ENCODE measurements at places on chromosomes 1 and 21.

DNA sequence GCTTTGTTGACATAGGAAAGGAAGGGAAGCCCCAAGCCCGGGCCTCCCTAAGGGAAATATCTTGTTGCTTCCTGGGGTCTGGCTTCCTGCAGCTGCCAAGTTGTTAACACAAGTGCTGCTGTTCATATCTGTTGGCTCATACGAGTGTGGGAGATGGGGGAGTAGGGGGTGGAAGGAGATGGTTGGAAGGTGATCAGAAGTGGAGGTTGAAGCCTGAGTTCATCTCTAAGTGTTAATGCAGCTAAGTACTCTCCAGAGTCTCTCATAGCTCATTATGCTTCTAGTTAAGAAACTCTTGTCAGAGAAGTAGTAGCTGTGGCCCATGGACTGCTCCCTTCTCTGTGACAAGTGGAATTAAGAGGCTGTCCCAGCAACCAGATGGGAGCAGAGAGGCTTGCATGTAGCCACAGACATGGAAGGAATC is 319.2 kb upstream of the SPAG17 start:
- no peak for DNase-seq

GRCh38 chr21:17501107-17502006 is 11.5 kb upstream of the CXADR start:
- no peak for DNase-seq

DNA sequence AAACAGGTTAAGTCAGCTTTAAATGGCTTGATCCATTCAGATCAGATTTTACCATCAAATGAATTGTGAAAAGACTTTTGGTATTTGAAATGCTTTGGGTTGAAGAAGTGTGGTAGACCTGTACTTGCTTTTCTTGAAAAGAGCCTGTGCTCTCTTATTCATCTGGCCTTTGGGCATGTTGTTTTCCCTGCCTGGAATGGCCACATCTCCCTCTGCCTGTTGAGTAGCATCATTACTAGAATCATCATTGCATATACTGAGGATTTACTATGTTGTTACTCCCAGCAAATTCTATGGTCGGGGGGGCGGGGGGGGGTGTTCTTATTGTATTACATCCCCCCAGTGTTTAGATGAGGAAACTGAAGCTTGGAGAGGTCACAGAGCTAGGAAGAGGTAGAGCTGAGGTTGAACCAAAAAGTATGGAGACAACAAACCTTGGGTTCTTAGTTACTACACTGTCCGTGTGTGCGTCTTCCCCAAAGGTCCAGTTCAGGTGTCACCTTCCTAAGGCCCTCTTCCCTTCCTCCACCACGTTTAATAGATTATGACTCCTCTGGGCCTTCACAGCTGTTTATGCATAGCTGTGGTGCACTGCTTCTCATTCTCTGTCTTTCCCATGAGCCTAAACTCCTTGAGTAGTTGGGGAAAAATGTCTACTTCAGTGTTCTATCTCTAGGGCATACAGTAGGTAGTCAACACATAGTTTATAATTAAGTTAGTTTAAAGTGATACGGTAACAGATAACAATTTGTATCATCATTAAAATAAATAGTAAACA is 246.4 kb upstream of the HOOK1 start:
- no peak for DNase-seq

GRCh38 chr1:74964508-74965102 is 169.6 kb upstream of the LHX8 start:
- DNase-seq = no peak

- DNase-seq = no peak
These were observed 356.3 kb upstream of the DPYD start for GRCh38 chr1:98277118-98277517.

DNA sequence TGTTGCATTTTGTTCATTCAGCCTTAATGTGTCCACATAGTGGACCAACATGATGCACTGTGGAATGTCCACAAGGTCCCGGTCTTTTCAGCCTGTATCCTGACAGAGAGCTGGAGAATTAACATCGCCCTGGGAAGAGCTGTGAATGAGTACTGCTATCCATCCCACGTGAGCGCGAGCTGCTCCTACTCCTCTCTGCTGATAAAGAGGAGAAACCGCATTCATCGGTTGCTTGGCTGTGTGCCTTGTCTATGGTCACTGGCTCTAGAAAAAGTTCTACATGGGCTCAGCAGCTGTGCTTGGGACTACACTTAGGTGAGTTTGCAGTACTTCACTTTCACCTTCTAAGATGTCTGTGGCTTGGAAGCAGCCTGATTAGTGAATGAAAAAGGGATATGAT is 31.1 kb upstream of the IGSF5 start:
- DNase-seq = no peak

DNA sequence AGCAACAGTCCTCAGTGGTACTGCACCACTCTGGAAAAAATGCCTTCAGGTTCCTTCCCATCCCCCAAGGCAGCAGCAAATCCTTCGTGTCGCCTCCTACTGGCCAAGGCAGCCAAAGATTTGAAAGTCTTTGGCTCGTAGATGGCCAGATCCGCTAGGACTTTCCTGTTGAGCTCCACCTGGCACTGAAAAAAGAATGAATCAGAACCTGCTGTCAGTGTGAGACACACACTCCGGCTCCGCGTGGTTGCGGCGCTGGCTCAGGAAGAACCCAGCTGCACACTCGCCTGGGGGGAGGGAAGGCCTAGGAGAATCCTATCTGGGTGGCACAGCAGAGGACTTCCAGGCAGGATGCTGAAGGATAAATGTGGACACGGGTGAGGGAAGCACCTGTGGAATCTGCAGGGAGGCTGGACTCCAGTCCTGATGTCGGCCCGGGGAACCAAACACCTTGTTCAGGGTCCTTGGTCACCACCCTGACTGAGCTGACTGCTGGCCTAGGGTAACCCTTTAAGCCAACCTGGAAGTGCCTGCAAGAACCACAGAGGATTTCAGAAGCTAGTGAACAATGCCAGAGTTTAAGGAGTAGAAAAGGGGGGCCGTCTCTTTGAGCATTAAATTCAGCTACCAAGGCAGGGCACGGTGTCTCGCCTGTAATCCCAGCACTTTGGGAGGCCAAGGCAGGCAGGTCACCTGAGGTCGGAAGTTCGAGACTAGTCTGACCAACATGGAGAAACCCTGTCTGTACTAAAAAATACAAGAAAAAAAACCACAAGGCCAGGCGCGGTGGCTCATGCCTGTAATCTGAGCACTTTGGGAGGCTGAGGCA is 3.2 kb upstream of the CCNL2 start:
- peak; percentile 67 for DNase-seq

- DNase-seq = no peak
These were observed 58.5 kb upstream of the IVNS1ABP start for GRCh38 chr1:185375583-185375982.

- DNase-seq = peak; percentile 13
These were observed 3.9 kb upstream of the SLC6A9 start for GRCh38 chr1:44034976-44035716.

GRCh38 chr1:41560496-41560895 is 76.0 kb upstream of the EDN2 start:
- DNase-seq = no peak

DNA sequence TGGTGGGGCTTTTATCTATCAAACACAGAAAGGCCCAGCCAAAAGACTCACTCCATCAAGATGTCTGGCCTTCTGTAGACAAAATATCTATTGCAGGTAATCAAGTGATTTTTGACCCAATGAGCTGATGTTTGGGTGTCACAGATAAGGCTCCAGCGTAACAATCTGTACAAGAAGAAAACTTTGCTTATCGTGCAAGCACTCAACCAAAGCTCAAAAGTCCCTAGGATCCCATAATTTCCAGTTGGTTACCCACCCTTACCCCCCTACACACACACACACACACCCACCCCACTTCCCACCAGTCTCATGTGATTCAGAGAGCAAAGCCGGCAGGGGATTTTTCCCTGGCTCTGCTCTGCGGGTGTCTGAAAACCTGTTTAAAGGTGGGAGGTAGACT is 5.8 kb downstream of the ITPKB start:
- DNase-seq = no peak

DNA sequence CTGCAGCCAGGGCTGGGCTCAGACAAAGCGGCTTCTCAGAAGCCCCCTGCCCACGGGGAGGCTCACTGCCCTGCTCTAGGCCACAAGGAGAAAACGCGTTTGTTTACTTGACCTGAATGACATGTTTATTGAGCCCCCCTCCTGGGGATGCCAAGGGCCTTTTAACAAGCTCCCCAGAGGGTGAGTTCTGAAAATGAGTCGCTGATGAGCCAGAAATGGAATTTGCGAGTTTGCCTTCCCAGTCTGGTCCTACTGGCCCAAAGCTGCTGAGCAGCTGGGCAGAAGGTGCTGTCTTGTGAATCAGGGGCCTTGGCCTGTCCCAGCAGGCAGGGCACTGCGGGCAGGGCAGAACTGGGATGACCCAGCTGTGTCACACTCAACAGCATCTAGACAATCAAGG is 120.6 kb downstream of the SYF2 start:
- DNase-seq = no peak

DNA sequence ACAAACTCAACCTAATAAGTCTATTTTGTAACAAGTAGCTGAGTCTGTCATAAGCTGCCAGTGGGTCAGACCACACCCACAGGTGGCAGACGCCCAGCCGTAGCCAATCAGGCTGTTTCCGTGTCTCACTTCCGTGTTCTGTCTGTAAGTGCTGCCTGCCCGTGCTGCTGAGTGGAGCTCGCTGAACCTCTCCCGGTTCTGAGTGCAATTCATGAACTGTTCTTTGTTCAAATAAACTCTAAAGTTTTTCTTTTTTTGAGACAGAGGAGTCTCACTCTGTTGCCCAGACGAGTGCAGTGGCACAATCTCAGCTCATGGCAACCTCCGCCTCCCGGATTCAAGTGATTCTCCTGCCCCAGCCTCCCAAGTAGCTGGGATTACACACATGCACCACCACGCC is 25.1 kb downstream of the POFUT2 start:
- DNase-seq = peak; percentile 9

DNA sequence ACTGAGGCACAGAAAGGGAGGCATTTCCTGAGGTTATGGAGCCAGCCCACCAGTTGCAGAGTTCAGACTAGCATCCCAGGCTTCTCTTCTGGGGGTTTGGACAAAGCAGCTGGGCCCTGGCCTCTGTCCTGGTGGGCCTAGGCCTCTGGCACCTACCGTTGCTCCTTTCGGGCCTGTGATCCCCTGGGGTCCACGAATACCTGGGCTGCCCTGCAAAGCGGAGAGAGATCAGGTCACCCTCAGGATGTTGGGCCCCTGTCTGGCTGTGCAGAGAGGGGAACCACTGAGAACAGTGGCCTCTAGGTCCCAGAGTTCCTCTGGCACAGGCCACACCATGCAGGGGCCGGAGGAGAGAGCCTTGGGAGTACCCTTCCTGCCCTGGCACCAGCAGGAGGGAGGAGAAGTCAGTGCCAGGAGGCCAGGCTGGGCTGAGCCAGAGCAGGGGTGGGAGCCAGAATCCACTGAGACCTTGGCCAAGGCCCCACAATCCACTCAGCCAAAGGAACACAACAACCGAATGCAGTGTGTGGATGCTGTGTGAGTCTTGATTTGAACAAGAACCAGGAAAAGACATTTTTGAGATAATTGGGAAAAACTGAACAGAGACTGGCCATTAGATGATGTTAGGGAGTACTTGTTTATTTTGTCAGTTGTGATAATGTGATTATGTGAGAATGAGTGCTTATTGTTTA is 8.9 kb downstream of the COL9A2 start:
- DNase-seq = no peak

- no peak for DNase-seq
These were observed 166.5 kb upstream of the COA6 start for GRCh38 chr1:234206651-234207284.

DNA sequence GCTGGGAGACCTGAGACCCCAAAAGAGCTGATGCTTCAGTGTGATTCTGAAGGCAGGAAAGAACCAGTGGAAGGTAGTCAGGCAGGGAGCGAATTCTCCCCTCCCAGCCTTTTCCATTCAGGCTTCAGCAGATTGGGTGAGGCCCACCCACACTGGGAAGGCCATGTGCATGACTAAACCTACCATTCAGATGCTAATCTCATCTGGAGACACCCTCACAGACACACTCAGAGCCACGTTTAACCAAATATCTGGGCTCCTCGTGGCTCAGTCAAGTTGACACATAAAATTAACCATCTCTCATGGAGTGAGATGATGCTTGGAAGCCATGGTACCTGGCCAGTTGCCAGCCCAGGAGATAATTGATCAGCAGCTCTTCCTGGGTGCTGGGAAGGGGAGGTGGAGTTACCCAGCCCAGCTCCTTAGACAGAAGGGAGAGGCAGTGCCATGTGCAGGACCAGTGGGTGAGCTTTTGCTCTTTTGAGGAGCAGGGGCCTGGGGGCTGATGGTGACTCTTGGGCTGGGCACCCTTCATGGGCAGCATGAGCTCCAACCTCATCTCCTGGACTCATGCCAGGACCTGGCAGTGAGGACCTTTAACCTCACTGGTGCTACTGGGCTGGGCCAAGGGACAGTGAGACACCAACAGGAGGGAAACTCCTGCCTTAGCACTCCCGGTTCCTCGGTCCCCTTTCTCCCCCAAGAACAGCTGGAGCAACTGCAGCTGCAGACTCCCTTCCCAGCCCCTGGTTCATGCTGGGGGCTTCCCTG is 89.0 kb upstream of the ACTL8 start:
- DNase-seq = no peak

DNA sequence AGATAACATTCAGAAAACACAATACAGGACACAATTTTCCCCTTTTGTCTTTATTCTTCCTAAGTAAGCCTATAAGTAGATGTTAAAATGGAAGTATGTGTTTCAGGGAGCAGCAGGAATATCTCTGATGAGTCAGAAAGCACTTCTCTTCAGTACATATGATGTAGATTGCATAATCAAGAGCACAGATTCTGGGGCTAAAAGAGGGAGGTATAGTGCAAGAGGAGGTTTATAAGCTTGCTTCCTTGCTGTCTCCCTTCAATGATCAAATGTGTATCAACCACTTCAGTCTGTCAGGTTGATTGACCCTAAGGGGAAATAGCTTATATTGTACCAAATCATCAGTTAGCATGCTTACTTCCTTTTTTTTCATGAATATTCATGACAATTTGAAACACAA is 822.8 kb downstream of the BRINP3 start:
- DNase-seq = no peak

DNA sequence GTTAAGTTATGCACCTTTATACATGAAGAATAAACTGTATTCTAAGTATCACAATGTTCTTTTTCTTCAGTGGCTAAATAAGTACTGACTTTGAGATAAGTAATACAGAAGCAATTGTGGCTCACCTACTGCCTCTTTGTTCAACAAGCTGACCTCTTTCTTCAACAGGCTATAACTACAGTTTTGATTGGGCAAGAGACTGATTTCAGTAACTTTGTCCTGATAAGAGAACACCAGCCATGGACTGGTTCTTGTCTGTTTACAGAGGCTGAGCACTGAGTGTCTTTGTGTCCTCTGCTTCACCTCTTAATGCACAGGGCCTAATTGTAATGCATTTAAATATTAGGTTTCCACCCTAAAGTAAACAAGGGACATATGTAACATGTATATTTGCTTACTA is 34.6 kb upstream of the PDE4B start:
- DNase-seq = no peak

DNA sequence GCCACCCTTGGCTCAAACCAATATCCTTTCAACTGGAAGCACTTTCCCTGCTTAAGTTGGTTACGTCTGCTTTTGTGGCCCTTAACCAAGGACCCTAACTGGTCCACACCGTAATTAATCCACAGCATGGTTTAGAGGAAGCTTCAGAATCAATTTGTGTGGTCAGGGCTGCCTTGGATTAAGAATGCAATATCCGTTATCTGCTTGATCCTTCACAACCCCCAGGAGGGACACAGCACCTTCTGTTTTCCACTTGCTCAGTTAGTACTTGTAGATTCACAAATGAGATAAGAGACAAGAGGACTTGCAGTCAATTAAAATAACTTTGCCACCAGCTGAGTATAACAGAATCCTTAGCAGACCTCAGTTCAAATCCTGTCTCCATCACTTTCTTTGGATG is 56.9 kb upstream of the LRP8 start:
- no peak for DNase-seq
